ENCODE measurements at places on chromosomes 16 and 17.

DNA sequence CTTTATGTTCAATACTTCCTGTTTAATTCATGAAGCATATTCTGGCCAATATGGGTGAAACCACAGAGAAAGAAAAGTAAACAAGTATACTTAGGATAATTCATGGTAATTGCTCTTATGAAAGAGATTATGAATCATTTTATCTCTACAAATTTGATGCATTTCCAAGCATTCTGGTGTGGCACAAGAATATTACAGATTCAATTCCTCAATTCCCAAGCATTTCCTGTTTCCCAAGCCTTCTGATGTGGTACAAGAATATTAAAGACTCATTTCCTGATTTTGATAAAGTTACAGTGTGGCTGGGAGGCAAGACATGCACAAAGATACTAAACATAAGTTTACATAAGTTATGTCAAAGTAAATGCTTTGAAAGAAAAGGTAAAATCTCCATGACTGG lies 126.1 kb upstream of the NUDT7 start:
- no peak for DNase-seq

- no peak for DNase-seq
Measured at GRCh38 chr17:65359016-65359415, 202.4 kb downstream of the AXIN2 start.

DNA sequence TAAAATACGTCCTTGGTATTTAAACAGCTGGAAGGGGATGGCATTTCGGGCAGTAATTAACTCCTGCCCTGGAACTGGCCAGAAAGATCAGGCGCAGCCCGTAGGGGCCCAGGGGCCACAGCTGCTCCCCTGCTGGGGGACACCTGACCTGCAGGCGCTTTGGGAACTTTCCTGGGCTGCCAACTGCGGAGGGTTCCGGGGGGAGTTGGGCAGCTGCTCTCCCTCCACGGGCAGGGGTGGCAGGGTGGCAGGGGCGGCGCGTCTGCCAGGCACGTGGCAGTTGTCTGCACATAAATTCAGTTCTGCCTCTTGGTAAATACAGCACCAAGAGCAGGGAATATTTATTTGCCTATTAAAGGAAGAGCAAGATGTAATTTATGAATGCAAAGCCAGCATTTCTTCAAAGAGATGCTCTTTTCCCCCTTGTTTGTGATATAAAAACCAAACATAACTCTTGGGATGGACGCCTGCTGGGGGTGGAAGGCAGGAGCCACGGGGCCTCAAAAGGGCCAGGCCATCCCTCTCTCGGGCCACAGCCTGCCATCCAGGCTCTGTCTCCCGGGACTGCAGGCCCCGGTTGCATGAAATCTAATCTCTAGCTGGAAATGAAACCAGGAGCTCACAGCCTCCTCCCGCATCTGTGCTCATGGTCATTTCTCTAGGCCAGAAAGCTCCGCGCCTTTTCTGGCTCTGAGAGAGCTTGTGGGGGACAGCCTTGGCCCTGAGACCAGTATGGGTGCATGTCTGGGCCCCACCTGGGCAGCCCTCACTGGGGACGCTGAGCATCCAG lies 29.9 kb upstream of the CHMP6 start:
- no peak for DNase-seq

DNA sequence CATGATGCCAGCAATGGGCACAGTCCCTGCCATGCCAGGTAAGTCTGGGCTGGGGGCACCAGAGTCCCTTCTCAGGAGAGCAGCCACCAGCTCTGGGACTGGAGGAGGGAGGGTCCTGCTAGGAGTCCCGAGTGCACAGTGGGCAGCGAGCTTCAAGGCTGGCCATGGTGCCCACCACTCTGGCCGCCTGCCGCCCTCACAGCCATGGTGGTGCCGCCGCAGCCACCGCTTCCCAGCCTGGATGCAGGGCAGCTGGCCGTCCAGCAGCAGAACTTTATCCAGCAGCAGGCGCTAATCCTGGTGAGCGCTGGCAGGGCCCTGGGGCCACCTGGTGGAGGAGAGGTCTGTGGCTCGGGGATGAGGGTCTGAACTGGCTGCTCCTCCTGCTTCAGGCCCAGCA lies 17.9 kb upstream of the SMIM5 start:
- DNase-seq = no peak

DNA sequence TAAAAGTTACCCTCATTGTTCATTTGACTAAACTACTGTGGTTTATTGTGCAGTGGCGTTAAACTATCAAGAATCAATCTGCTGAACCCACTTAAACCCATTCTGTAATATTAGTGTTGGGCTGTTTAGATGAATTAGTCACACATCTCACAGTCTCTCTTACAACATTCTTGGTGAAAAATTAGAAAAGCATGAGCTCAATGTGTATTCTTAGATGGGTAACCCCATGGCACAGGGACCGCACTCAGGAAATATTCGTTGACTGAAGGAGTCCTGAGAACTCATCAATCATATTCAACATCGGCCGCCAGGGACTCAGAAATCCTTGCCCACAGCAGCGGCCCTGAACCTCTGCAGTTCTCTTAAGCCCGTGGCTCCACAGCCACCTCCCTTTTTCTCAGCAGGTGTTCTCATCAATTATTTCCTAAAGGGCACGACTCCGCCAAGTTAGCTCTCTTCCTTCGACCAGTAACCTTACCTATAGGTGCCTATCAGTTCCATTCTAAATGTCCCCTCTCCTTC lies 155.6 kb downstream of the STX8 start:
- DNase-seq = no peak

DNA sequence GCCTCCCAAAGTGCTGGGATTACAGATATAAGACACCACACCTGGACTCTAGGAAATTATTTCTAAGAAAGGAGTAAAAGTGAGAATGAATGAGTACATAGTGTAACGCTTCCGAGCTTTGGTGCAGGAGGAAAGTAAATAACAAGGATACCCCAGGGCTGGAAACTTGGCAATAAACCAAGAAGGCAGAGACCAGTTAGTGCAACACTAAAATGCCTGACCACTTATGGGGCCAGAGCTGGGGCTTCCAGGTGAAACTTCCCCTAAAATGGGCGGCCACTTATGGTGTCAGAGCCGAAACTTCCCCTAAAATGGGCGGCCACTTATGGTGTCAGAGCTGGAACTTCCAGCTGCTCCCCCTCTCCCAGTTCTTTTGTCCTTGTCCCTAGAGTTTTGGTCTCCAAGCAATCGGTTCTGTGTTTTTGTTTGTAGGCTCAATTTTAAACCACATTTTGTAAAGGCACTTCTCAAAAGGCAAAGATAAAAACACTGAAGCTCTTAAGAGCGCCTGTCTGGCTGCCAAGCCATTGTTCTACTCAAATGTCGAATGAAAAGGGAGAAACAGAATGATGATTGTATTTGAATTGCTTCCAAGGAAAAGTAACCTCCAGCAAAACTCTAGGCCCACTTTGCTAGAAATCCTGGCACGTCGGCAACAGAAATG lies 63.9 kb downstream of the NXN start:
- no peak for DNase-seq
